ENCODE measurements at places on chromosomes 4 and X. TPM values are rescaled to one million over a fixed set of nuclear protein-coding genes. Genes with fewer than 3 reads are reported as not detected.

GRCh38 chr4:126375462-126376054, 1060.8 kb downstream of the FAT4 start:
- DNase-seq: peak; percentile 26
- no peaks in the 10 kb centered on the region for H3K36me3 ChIP-seq
- H3K4me1 ChIP-seq: no peaks in the 10 kb centered on the region
- H3K27ac ChIP-seq: no peak overlapping the region
- H3K27me3 ChIP-seq: no peaks in the 10 kb centered on the region
- H3K4me3 ChIP-seq: no peak overlapping the region

The SLC4A4 gene
- 9.8 TPM for total RNA-seq

The CABS1 gene
- total RNA-seq: not detected

- H3K27ac ChIP-seq: no peak overlapping the region
- no peaks in the 10 kb centered on the region for H3K36me3 ChIP-seq
- no peak overlapping the region for H3K4me3 ChIP-seq
- DNase-seq: no peak
- no peaks in the 10 kb centered on the region for H3K4me1 ChIP-seq
Observed at GRCh38 chrX:140132937-140133336, 167.6 kb upstream of the CXorf66 start.

Data from fibroblast of lung (primary cell).